SK-N-SH treated with all-trans-retinoic acid at 6 μM for 48 hours (cell line): ENCODE measurements at places on chromosomes 5 and 9.

- peak; percentile 81 for ATAC-seq
Measured at GRCh38 chr9:126499005-126499910, 114.5 kb upstream of the LMX1B start.

DNA sequence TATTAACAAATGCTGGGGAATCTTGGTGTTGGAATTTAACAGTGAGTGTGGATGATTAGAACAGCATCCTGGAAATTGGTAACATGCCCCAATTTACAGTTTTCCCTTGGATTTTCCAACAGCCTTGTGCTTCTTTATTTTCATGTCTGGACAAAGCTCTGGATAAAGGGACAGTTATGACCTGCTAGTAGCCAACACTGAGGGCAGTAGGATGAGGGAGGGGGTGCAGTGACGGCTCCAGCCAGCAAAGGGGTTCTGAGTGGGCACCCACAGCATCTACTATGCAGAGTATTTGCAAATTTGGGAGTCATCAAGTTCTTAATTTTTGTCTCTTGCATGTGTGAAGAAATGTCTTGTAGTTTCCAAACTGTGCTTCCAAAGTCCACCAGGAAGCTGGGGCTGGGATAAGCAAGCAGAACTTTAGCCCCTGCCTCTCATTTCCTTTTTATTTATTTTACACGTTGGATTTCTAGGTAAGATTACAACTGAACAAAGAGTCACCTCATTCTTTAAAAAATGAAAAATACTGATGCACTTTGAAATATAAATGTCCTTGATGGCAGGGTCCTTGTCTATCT, 63.0 kb upstream of the SELENOP start:
- ATAC-seq, result no peak

DNA sequence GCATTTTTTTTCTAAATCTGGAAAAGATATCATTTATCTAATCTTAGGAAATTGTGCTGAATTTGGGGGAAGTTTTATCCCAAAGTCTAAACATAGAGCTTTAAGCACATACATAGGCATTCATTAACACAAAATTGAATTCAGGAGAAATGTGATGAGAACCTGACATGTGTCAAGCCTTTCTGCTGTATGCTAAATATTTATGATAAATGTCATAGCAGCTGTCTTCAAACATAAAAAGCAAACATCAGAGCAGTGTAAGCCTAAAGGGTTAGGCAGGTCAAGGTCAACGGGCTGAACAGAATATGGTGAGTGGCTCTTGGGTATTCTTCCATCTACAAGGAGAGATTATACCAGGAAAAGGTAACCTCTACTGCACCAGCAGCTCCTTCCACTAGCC, 737.2 kb upstream of the ZNF608 start:
- ATAC-seq, result no peak

DNA sequence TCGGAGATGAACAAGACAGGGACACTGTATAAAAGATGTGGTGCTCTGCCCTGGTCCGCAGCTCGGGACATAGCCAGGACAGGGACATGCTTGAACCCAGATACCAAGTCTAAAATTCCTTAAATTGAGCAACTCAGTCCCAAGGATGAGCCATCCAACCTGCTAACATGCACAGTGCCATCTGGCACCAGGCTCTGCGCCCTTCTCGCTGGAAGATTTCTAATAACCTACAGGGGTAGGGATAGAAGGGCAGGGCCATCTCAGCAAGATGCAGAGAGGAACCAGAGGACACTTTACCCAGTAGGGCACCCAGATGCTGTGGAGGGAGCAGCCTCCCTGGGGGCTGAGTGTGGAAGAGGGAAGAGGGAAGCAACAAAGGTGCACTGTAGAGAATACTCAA, 60.1 kb downstream of the SEMA4D start:
- no peak for ATAC-seq

DNA sequence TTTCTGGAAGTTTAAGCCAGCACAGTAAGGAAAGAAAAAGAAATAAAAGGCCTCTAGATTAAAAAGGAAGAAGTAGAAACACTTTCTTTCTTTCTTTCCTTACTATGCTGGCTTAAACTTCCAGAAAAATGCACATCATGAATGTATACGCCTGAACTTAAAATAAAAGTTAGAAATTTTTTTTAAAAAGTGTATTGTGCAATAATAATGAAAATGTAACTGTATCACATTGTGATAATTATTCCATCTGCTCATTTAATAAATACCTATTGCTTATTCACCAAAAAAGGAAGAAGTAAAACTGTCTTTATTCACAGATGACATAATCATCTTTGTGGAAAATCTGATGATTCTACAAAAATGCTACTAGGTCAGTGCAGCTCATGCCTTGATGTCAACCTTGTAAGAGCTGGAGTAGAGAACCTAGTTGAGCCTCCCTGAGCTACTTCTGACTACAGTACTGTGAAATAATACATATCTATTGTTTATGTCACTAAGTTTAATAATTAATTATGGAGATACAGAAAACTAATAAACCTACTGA, 49.4 kb downstream of the MCTP1 start:
- ATAC-seq, result no peak

DNA sequence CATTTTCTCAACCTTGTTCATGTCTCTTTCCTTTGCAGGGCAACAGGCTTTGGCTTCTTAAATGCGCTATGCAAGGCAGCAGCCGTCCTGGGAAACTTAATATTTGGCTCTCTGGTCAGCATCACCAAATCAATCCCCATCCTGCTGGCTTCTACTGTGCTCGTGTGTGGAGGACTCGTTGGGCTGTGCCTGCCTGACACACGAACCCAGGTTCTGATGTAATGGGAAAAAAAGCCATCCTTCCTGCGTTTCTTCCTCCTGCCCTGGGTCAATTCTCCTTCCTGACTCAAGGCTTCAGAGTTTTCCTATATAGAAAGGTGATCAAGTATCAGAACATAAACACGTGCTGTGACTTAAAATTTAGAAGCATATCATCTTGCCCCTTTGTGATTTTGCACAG, 77.8 kb upstream of the IQGAP2 start:
- no peak for ATAC-seq

DNA sequence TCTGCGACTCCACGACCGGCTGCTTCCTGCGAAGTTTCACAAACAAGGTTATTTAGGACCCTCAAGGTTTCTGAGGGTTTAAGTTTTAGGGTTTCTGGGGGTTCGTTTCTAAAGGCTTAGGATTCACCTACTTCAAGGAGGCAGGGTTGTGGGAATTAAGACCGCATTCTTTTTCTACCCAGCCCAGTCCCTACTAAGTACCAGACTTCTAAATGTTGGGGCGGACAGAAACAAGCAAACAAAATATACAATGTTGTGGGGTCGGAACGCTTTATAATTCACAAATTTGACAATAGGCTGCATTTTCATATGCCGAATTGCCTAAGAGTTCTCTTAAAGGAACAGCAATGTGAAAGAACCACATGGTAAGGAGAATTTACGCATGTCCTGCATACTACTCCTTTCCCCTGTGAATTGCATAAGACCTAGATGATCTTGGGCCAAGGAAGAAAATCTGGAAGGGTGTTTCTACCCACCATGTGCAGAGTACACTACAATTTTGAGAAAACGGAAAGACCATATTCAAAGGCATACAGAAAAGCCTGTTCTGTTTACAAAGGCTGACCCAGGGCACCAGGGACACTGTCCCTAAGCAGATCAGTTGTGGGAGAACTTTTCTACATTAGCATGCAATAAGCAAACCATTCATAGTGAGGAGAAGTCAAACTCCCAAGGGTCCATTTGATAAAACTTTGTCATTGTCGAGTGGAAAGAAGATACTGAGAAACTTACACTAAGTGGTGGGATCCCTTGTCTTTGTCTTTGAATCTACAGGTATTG, 457.3 kb downstream of the RAB3C start:
- no peak for ATAC-seq
